ENCODE measurements at places on chromosomes 4 and X.

DNA sequence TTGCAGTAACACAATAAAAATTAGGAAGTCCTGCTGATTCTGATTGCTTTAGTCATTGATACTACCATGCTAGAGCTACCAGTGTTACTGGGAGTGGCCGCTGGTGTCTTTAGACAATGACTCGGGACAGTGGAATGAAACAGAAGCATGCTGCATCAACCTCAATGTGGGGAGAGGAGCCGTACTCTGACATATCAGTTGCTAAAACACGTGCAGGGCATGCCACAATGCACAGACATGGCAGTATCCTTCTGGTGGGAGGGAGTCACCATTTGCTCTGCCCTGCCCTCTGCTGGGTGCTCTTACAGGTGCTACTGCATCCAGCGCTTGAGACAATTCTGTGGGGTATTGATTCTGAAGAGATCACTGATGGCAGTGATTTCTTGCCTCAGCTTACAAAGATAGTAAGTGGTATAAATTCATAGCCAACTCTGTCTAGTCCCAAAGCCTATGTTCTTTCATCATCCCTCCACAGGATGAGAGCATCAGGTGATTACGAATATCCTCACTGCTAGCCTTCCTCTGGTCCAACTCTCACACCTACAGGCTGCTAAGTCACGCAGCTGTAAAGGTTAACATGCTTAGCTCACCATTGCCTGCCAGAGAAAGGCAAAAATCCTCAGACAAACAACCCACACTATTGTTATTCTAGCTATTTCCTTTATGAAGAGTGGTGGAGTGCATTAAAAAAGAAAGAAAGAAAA lies 43.7 kb downstream of the NSG1 start:
- H3K4me3 ChIP-seq = no peak overlapping the region
- H3K36me3 ChIP-seq = peaks cover 16% of the 10 kb centered on the region
- no peaks in the 10 kb centered on the region for H3K27me3 ChIP-seq
- H3K4me1 ChIP-seq = no peaks in the 10 kb centered on the region
- peak; percentile 18 for DNase-seq
- H3K27ac ChIP-seq = no peak overlapping the region

DNA sequence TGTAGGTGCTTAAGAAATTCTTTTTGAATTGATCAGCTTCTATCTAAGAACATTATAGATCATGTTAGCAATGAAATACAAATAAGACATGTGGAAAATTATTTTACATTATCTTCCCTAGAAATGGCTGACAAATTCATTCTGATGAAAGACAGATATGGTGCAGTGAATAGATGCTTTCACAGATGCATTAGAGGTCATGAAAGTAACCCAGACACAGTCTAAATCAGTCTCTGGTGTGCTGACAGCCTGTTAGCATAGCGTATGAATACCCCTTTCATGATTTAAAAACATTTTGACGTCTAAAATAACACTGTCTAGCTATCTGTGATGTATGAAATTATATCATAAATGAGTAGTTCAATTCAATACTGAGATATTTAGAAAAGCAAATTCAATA lies 180.9 kb downstream of the UNC5C start:
- DNase-seq = no peak
- no peaks in the 10 kb centered on the region for H3K27me3 ChIP-seq
- no peak overlapping the region for H3K27ac ChIP-seq
- no peak overlapping the region for H3K4me3 ChIP-seq

GRCh38 chrX:134632355-134632754 lies 25.9 kb downstream of the PLAC1 start:
- no peak overlapping the region for H3K4me3 ChIP-seq
- no peak overlapping the region for H3K27ac ChIP-seq
- H3K36me3 ChIP-seq = no peaks in the 10 kb centered on the region
- no peaks in the 10 kb centered on the region for H3K4me1 ChIP-seq
- H3K27me3 ChIP-seq = no peaks in the 10 kb centered on the region

GRCh38 chr4:157072002-157072401 lies 3.9 kb upstream of the GLRB start:
- H3K4me1 ChIP-seq = no peaks in the 10 kb centered on the region
- H3K27ac ChIP-seq = no peak overlapping the region
- no peak overlapping the region for H3K4me3 ChIP-seq
- no peaks in the 10 kb centered on the region for H3K27me3 ChIP-seq
- DNase-seq = no peak
- H3K36me3 ChIP-seq = no peaks in the 10 kb centered on the region

- no peaks in the 10 kb centered on the region for H3K27me3 ChIP-seq
- DNase-seq = no peak
- no peak overlapping the region for H3K27ac ChIP-seq
- H3K4me3 ChIP-seq = no peak overlapping the region
Observed at GRCh38 chr4:13612569-13612968, 15.0 kb downstream of the BOD1L1 start.
